Activated CD4-positive, CD25-positive, alpha-beta regulatory T cell (primary cell): ENCODE measurements at places on chromosomes 16 and 17.

GRCh38 chr17:66733759-66734158, 101.2 kb upstream of the CACNG5 start:
- DNase-seq, result no peak

GRCh38 chr17:21134559-21134958, 7.8 kb downstream of the DHRS7B start:
- no peak for DNase-seq

- DNase-seq, result no peak
Measured at GRCh38 chr16:9950658-9951057, 231.6 kb downstream of the GRIN2A start.

DNA sequence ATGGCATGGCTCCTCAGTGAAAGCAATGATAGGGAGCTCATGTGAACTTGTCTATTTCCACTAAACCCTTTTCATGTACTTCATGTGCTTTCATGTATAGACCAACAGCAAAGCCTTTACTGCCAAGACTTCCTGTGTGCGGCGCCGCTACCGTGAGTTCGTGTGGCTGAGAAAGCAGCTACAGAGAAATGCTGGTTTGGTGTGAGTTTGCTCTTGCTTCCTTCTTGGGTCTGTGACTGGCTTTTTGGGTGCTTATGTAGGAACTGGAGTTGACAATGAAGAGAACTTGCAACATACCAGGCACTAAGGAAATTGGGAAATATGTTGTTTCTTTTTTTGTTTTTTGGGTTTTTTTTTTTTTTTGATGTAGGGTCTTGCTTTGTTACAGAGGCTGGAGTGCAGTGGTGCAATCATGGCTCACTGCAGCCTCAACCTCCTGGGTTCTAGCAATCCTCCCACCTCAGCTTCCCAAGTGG, 5.7 kb downstream of the SNX11 start:
- DNase-seq, result no peak

GRCh38 chr17:75853433-75853832, 1.7 kb downstream of the WBP2 start:
- DNase-seq, result no peak

GRCh38 chr16:11067697-11068141, 123.4 kb downstream of the CLEC16A start:
- no peak for DNase-seq

DNA sequence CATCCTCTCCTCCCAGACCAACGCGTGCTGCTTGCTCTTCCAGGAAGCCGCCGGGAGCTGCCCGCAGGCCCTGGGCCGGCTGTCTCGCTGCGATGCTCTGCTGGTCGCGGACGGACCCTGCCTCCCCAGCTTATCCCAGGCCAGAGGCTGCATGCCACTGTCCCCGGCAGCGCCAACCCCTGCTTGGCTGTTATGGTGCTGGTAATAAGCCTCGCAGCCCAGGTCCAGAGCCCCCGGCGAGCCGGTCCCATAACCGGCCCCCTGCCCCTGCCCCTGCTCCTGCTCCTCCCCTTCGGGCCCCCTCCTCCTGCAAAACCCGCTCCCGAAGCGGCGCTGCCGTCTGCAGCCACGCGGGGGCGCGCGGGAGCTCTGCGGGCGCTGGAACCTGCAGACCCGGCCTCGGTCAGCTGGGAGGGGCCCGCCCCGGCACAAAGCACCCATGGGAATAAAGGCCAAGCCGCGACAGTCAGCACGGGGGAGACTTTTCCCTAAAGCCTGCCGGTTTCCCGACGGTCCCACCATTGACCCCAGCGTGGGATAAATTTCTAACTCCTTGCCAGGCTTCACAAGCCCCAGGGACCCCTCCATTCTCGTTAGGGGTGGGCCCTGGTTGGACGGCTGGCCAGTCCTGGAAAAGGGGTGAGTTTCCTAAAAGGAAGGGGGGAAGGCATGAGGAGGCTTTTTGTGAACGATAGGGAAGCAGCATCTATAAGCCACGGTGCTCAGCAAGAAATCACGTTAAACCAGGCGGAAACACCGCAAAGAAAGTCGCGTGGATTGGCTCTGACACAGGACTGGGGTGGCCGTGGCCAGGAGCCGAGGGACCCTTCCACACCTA, 11.2 kb downstream of the ENPP7 start:
- DNase-seq, result peak; percentile 60

GRCh38 chr17:73175962-73176565, 11.3 kb downstream of the SSTR2 start:
- no peak for DNase-seq

DNA sequence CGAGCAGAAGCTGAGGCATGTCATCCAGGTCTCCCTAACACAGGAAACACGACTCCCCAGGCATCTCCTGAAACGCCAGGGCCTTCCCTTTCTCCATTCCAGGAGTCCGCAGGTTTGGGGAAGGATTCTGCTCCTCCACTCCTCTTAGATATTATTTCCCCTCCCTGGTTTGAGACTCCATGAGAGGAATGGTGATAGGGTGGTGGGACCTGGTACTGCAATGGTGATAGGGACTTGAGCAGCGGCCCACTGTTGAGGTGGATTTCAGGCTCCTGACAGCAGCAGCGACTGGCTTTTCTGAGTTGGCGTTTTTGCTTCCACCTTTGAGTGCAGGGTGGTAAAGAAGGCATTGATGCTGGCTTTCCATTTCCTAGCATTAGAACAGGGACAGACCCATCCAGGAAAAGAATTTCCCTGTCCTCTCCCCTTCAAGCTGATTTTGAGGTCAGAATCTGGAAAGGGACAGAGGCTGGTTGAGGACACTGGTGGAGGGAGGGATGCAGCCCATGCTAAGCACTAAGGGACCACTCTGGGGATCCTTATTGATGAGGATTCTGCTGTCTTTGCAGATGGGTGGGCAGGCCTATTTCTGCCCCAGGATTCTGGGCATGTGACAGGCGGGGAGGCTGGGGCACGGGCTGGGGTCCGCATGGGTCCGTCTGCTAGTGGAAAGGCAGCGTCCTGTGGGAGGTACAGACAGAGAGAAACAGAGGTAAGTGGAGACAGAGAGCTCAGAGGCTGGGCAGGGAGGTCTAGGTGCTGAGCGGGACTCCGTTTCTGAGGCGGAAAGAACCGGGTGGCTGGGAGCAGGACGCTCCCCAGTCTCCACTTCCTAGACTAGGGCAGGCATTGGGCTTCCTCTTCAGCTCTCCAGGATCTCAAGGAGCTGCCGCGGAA, 1.3 kb upstream of the TBX4 start:
- no peak for DNase-seq

DNA sequence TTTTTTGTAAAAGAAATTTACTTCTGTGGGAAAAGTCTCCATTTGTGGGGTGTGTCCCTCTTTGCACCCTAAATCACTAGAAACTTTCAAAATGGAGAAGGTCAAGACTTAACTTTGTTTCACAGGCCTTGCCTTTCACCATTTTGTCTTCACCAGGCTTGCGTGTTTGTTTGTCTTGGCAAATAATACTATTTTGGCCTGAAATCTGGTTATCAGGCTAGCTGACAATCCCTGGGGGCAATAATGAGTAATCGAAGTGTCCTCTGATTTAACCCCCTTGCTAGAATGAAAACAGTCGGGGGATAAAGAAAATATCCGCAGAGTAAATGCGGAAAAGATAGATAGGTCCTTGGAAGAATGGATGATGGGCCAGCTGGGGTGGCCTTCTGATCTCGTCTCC, 34.5 kb downstream of the SLC39A11 start:
- no peak for DNase-seq

DNA sequence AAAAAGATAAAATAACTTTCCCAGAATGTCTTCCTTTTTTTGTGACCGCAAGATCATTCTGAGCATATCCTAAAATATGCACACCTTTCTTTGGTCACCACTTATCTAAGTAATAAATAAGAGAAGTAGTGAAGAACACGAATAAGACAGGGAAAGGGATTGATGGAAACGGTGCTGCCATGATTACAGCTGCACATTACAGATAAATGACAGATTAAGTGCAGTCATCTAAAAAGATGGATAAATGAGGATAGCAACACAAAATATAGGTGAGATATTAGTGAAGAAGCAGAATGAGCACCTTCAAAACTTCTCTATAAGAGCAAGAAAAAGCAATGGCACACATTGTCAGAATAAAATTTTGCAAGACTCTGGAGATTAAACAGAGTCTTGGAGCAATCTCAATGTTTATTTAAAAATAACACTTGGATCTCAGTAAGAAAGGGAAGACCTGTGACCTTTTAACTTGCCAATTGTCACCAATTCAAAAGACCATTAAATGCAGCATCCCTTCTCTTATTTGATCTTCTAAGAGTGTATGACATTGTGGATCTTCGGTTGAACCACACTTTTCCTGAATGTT, 567.1 kb downstream of the KCNJ2 start:
- DNase-seq, result no peak

DNA sequence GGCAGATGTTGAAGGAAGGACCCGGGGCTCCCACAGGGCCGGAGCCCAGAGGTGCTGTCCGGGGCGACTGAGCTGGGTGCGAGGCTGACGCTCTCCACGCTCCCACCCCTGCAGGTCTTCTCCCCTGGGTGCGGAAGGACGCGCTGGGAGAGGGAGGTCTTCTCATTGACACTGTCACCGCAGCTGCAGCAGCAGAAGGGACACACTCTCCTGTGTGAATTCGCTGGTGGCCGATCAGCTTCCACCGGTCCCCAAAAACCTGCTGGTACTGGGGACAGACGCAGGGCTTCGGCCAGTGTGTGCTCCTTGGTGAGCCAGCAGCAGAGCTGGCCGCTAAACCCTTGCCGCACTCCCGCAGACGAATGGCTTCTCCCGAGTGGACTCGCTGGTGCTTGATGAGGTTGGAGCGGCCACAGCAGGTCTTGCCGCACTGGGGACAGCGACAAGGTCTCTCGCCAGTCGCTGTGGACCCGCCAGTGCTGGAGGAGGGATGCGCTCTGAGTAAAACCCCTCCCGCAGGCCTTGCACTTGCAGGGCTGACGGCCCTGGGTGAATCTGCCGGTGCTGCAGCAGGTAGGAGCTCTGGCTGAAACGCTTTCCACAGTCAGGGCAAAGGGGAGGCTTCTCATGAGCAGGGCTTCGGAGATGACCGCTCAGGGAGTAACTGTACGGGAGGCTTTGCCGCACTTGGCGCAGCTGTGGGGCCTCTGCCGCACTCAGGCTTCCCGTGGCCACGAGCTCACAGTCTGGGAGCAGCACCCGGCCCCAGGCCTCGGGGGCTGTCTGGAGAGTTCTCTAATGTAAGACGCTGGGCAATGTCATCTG, 6.2 kb downstream of the ZNF843 start:
- DNase-seq, result no peak

- no peak for DNase-seq
Measured at GRCh38 chr16:67613808-67614207, 31.1 kb upstream of the CARMIL2 start.

- no peak for DNase-seq
Measured at GRCh38 chr17:53792451-53792850, 30.3 kb upstream of the KIF2B start.

GRCh38 chr16:83973581-83974385, 5.7 kb downstream of the NECAB2 start:
- no peak for DNase-seq

- peak; percentile 58 for DNase-seq
Measured at GRCh38 chr17:17641621-17642409, 39.4 kb upstream of the RAI1 start.

GRCh38 chr16:8916541-8917225, 34.5 kb downstream of the LITAFD start:
- no peak for DNase-seq

- no peak for DNase-seq
Measured at GRCh38 chr17:40447806-40448205, 4.6 kb downstream of the IGFBP4 start.

DNA sequence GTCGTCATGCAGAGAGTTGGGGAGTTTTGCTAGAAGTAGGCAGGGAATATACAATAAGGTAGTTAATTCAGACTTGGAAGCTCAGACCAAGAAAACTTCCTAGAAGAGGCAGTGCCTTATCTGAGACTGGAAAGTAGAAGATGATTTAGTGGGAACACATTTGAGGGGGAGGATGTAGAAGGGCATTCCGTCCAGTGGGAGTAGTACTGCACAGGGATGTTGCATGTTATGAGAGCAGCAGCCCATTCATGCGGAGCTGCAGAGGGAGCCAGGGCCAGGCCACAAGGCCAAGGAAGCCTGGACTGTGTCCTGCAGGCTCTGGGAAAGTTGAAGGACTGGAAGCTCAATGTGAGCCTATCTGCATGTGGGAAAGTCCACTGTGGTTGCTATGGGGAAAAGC, 344.5 kb upstream of the EEF2KMT start:
- no peak for DNase-seq

GRCh38 chr17:43468691-43469139, 15.1 kb upstream of the DHX8 start:
- DNase-seq, result no peak

- DNase-seq, result no peak
Measured at GRCh38 chr17:36470499-36470898, 16.0 kb upstream of the ZNHIT3 start.

- DNase-seq, result no peak
Measured at GRCh38 chr17:14372905-14373613, 72.2 kb downstream of the HS3ST3B1 start.

DNA sequence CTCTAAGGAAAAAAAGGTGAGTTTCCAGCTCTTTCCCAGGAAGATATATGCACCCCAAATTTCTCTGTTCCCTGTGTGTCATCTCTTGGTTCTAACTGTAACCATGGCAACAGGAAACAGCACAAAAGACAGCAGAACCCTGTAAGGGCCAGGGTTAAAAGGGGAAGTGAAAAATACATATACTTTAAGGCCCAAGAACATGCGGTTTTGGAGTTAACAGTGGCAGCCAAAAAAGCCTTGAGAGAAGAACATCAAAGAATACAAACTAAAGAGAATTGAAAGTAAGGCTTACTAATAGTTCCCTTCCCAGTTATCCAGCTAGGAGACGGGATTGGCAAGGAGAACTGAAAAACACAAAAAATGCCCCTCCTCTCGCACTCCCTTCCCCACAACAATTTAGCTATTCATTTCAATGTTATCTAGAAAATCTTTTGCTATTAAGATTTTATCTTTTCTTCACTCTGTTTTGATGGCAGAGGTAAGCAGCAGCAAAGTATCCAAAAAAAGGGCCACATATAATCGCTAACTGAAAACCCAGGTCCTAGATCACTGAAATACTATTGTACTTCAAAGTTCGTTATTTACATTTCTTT, 1.5 kb downstream of the SPOP start:
- DNase-seq, result no peak

DNA sequence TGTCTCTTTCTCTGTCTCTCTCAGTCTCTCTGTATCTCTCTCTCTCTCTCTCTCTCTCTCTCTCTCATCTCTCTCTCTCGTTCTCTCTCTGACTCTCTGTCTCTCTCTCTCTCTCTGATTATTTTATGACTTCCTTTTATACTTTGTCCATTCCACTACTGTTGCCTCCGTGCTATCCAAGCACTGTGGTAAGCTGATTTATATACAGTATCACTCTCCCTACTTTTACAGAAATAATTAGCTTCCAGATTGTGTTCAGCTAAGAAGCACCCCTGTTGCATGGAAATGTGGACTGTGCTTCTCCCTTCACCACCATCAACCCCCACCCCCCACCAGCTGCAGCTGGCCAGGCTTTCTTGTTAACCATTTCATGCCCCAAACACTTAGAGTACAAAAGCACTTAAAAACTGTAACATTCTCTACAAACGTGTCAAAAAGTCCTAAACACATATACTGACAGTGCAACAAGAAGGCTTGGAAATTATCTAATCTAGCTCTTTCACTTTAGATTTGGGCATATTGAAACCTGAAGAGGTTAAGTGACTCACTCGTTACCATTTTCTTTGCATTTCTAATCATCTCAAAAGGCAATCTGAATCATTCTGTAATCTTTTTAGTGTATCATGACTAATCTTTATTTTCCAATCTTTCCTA, 11.6 kb upstream of the TMEM100 start:
- no peak for DNase-seq

GRCh38 chr16:2523801-2524231, 3.6 kb downstream of the AMDHD2 start:
- DNase-seq, result no peak

GRCh38 chr17:75898791-75899190, 2.0 kb upstream of the TRIM65 start:
- no peak for DNase-seq
